ENCODE measurements at places on chromosomes 7 and 10.

- peaks cover 27% of the 10 kb centered on the region for H3K27me3 ChIP-seq
- H3K4me3 ChIP-seq: no peak overlapping the region
Observed at GRCh38 chr10:103616705-103617601, 123.4 kb downstream of the NEURL1 start.

GRCh38 chr10:18136073-18136791 lies 4.0 kb upstream of the CACNB2 start:
- no peak overlapping the region for H3K27ac ChIP-seq
- DNase-seq: no peak
- H3K4me1 ChIP-seq: peaks cover 3% of the 10 kb centered on the region
- peaks cover 2% of the 10 kb centered on the region for H3K27me3 ChIP-seq

DNA sequence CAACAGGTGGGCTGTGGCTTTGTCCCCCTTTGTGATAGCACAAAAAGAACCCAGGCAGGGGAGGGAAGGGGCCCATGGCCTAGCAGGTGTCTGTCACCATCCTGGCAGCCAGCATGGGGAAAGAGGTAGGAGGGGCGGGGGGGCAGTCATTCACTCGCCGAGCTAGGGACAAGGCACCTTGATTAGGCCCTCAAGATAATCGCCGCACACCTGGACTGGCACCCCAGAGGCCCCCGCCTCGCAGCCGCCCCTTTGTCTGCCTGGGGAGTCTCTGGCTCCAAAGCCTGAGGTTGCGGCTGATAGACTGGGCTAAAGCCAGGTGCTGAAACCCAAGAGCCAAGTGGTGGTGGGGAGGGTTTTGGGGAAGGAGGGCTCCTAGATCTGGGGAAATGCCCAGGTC lies 151.2 kb upstream of the PCBD1 start:
- no peak overlapping the region for H3K4me3 ChIP-seq
- no peak for DNase-seq
- H3K27me3 ChIP-seq: peaks cover 8% of the 10 kb centered on the region

DNA sequence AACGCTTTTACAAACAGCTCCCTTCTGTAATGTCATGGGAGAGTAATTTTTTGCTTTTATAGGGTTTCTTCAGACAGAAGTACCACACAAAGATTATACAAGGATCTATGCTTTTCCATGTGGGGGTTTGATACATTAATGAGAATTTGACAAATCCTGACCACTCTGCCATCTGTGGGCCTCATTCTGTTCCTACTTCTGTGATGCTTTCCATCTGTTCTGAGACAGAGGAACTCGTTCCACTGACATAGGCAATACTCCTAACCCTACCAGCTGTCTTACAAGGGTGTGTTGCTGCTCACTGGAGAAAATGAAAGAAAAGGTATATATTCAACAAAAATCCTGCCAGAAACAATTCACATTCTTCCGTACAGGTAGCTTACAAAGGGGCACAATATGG lies 59.4 kb upstream of the NAMPT start:
- no peak for DNase-seq
- peaks cover 17% of the 10 kb centered on the region for H3K36me3 ChIP-seq
- H3K4me3 ChIP-seq: no peak overlapping the region
- no peaks in the 10 kb centered on the region for H3K4me1 ChIP-seq

DNA sequence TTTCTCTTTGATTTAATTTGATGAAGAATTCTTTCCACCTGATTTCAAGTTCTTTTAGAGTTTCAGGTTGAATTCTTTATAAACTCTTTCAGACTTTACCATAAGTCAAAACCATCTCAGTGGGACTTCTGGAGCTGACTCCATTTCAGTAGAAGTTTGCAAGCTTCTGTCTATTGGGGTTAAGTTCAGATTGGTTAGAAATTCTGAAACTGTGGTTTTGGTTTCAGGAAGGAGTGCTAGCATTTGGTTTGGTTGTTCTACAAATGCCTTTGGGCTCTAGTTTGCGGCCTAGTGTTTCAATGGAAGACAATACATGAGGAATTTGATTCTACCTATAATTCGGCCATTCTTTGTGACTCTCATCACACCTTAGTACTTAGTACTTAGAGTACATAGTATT lies 176.8 kb upstream of the RHOBTB1 start:
- peaks cover 13% of the 10 kb centered on the region for H3K4me1 ChIP-seq
- no peaks in the 10 kb centered on the region for H3K36me3 ChIP-seq
- no peak overlapping the region for H3K4me3 ChIP-seq
- DNase-seq: no peak

DNA sequence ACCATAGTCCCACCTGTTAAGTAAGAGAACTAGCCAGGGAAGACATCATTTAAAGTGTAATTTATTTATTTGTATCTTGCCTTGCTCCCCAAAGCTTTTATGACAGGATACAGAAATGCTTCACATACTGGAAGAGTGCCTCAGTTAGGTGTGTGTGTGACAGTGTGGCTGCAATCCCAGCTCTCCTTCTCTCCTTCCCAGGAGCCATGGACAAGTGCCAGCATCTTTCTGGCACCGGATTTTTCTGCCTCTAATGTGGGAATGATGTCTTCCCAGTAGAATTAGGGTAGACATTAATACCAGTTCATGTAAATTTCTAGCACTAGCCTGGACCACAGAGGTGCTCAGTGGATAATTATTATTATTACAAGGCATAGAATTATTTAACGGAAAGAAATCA lies 30.3 kb upstream of the ATXN7L1 start:
- H3K27ac ChIP-seq: no peak overlapping the region
- H3K4me3 ChIP-seq: no peak overlapping the region
- H3K36me3 ChIP-seq: peaks cover 12% of the 10 kb centered on the region
- H3K4me1 ChIP-seq: peaks cover 3% of the 10 kb centered on the region
- no peak for DNase-seq

DNA sequence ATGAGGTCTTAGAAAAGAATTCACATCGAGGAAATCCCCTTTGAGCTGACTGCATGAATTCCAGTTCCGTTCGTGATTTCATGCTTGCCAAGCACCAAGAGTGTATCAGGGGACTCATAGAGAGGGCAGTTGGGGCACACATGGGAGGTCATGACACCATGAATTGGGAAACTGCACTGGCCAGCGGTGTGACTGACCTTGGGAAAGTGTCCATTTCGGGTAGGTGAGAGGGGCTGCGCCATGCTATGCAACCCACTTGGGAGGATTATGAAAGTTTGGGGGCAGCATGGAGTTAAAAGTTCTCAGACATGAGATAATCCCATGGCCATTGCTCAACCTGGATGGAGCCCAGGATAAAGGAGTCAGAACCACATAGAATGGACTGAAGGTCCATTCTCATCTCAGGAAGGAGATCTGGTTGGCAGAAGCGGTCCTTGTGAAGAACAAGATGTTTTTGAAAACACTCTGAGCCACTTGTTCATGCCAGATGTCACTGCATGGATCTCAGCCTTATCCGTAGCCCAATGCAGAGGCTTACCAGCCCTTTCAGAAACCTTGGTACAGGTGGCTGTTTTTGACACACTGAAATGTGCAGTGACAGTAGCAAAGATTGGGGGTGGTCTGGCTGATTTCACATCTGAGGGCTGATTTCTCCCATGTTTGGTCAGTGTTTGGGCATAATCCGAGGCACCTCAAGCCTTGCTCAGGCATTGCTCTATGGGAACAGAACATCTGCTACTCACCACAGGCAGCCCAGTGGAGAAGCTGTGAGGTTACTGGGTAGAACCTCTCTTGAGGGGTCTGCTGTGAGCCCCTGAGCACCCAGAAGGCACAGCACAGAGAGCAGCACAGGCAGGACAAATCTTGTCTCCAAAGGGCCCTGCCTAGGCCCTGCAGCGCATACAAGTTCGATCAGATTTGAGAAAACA lies 252.3 kb downstream of the CXCL12 start:
- H3K4me3 ChIP-seq: no peak overlapping the region
- H3K4me1 ChIP-seq: no peaks in the 10 kb centered on the region
- H3K27me3 ChIP-seq: no peaks in the 10 kb centered on the region
